ENCODE measurements at places on chromosomes 6 and 20. TPM values are rescaled to one million over a fixed set of nuclear protein-coding genes. Genes with fewer than 3 reads are reported as not detected.

Gene GMDS
- 23.5 TPM for total RNA-seq

Gene PAX1
- total RNA-seq: not detected

Gene SPATA25
- 0.70 TPM for total RNA-seq

Gene E2F3
- total RNA-seq: 18.6 TPM
